Right hindlimb (tissue), 1 donor: ENCODE measurements at places on chromosomes 16 and 17.

DNA sequence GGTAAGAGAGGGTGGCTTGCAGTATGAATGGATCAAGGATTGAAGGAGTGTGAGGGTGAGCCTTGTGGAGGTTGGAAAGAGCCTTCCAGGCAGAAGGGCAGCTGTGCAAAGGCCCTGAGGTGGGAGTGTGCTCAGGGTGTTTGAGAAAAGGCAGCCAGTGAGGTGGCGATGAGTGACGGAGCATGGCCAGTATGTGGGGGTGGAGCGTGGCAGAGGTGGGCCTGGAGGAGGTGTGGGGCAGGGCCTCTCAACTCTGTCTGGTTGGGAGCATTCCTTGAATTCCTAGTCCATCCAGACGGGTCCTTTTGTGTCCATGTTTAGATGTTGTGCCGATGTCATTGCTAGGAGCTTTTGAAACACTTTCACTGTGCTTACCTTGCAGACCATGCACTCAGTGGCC lies 51.3 kb downstream of the EPN2 start:
- DNase-seq: no peak

DNA sequence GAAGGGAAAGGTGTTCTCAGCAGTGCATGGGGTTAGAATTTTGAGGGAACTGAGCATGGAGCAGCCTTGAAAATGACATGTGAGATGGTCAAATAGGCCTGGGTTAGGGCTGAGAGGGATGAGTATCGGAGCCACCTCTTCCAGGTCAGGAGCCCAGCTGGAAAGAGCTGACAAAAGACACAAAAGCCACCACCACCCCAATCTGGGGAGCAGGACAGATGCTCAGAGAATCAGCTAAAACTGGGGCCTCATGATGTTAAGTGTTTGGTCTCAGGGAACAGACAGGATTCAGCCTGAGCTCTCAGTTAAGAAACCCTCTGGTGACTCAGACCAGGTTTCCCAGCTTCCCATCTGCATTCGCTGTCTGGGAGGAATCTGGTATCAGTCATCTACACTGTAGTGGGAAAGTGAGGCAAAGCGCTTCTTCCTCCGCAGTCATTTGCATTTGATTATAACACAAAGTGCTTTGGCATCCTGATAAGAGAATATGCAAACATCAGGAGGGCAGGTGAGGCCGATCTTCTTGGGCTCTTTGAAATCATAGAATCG lies 2.6 kb downstream of the WNT9B start:
- no peak for DNase-seq

GRCh38 chr17:63222655-63223054 lies 223.5 kb downstream of the CYB561 start:
- no peak for DNase-seq

DNA sequence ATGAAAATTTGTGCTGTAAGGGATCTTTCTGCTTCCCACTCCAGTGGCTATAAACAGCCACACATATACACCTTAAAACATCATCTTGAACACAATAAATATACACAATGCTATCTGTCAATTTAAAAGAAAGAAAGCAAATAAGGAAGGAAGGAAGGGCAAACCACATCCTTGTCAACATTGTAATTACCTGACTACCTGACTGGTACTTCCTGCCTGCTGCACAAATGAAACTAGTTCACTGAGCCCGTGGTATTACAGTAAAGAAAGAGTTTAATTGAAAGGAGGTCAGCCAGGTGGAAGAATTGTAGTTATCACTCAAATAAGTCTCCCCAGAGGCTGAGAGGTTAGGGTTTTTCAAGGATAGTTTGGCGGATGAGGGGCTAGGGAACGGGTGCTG lies 344.4 kb upstream of the ASIC2 start:
- DNase-seq: no peak

DNA sequence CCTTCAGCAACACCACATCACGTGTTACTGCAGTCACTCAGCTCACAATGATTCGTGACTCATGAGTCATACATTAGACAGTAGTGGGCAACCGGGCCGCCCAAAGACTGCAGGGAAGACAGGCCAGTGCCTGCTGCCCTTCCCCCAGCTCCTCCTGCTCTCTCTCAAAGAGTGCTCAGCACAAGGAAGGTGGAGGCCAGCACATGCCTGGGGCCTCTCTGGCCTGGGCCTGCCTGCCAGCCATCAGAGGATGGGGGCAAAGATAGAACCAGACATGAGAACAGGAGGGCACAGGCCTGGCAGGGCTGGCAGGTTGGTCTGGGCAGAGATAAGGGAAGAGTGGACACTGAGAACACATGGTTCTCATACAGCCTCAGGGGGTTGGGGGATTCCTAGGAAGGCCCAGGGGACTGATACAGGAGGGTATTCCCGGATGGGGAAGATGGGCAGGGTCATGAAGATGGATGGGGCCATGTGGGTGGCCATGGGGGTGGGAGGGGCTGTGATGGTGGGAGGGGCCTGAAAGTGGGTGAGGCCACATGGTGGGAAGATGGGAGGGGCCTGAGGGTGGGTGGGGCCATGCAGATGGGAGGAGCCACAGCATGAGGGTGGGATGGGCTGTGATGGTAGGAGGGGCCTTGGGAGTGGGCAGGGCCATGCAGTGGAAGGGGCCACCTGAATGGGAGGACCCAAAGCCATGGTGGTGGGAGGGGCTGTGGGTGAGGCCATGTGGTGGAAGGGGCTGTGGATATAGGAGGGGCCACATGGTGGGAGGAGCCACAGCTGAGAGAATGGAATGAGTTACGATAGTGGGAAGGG lies 29.0 kb downstream of the KATNB1 start:
- DNase-seq: no peak

DNA sequence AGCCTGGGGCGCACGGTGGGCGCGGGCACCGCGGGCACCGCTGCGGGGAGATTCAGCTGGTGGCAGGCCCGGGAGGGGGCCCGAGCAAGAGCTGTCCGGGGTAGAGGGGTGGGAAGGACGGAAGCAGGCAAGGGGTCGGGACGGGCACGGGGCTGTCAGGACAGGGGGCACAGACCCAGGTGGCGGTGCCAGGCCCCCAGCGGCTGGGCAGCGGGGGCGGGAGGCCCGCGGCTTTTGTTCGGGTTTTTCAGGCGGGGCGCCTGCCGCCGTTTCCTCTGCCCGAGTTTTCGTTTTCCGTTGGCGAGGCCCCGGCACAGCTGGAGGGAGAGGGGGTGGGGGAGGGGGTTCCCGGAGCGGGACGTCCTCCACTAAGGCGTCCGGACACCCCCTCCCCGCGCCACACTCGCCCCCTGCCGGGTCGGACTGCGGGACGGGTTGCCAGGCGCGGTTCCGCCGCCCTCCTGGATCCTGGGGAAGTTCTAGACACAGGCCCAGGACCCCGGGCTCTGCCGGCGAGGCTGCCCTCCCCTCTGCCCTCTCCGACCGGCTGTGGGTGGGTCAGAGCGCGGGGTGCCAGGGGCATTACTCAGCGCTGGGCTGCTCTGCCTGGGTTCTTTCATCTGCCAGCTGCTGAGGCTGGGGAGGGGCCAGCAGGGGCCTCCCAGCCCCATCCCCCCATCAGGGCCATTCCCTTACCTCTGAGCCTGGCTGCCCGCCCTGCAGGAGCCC lies 543 bp downstream of the ARHGAP23 start:
- peak; percentile 84 for DNase-seq

DNA sequence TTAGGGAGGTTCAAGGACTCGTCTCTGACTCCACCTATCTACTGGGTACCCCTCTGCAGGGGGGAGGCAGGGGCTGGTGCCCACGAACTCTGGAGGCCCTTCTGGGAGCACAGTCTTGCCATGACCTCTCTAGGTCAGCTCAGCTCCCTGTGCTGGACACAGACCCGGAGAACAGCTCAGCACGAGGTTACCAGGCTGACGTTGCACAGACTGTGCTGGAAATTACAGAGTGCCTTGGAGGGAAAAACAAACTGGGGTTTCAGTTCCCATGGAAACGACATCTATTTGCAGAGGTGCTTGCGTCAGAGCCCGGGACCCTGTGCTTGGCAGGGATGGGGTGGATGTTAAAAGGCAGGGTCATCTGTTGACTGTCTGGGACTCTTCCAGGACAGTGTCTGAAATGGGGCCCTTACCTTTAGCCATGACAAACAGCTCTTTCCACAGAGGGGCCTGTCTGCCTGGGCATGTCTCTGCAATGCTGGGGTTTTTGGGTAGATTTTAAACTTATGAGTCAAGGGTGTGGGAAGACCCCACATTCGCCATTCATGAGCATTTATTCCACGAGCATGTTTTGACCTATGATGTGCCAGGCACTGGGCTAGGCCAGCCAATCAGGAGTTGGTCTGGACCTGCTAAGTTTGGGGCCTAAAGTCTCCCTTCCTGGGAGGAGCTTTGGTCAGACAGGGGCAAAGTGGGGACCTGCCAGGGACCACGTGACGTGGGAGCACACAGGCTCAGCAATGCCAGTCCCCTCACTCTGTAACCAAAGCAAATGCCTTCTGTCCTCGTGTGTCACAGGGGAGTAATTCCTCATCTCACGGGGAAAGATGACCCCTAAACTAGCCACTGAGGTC lies 22.5 kb downstream of the CCR7 start:
- peak; percentile 93 for DNase-seq

- DNase-seq: no peak
These were observed 4.4 kb downstream of the BAHCC1 start for GRCh38 chr17:81399481-81400153.

GRCh38 chr17:4232168-4232813 lies 31.5 kb downstream of the ANKFY1 start:
- DNase-seq: no peak

GRCh38 chr17:40034426-40035161 lies 19.4 kb downstream of the CSF3 start:
- DNase-seq: no peak

DNA sequence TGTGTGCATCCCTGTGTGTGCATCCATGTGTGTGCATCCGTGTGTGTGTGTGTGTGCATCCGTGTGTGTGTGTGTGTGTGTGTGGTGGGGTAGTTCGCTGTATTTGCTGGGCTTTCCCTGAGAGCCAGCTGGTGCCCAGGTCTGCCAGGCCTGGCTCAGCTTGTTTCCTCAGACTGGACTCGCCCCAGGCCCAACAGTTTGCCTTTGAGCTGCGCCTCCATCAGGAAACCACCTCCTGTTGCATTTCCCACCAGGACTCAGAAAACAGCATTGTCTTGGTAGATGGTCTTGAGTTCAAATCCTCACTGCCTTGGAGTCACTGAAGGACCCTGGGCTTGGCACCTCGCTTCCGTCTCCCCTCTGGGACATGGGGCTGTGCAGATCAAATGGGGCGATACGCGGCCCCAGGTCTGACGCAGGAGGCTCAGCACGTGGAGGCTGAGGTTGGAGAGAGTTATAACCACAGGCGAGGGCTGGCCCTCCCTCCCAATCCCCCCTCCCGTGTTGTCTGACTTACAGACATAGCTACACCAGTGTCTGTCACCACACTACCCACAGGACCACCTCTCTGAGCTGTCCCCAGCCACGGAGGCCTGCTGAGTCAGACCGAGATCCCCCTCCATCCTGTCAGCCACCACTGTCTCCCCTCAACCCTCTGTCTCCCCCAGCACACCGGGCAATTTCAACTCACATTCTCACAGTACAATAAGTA lies 4.7 kb downstream of the ITGAE start:
- DNase-seq: no peak
